ENCODE measurements at places on chromosomes 7 and 10.

DNA sequence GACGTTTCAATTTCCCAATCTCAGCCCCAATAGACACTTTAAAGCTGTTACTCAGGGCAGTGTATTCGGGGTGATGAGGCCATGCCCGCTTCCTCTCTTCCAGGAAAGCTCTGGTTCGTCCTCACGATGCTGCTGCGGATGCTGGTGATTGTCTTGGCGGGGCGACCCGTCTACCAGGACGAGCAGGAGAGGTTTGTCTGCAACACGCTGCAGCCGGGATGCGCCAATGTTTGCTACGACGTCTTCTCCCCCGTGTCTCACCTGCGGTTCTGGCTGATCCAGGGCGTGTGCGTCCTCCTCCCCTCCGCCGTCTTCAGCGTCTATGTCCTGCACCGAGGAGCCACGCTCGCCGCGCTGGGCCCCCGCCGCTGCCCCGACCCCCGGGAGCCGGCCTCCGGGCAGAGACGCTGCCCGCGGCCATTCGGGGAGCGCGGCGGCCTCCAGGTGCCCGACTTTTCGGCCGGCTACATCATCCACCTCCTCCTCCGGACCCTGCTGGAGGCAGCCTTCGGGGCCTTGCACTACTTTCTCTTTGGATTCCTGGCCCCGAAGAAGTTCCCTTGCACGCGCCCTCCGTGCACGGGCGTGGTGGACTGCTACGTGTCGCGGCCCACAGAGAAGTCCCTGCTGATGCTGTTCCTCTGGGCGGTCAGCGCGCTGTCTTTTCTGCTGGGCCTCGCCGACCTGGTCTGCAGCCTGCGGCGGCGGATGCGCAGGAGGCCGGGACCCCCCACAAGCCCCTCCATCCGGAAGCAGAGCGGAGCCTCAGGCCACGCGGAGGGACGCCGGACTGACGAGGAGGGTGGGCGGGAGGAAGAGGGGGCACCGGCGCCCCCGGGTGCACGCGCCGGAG, 2.6 kb downstream of the GJD4 start:
- no peak for DNase-seq

DNA sequence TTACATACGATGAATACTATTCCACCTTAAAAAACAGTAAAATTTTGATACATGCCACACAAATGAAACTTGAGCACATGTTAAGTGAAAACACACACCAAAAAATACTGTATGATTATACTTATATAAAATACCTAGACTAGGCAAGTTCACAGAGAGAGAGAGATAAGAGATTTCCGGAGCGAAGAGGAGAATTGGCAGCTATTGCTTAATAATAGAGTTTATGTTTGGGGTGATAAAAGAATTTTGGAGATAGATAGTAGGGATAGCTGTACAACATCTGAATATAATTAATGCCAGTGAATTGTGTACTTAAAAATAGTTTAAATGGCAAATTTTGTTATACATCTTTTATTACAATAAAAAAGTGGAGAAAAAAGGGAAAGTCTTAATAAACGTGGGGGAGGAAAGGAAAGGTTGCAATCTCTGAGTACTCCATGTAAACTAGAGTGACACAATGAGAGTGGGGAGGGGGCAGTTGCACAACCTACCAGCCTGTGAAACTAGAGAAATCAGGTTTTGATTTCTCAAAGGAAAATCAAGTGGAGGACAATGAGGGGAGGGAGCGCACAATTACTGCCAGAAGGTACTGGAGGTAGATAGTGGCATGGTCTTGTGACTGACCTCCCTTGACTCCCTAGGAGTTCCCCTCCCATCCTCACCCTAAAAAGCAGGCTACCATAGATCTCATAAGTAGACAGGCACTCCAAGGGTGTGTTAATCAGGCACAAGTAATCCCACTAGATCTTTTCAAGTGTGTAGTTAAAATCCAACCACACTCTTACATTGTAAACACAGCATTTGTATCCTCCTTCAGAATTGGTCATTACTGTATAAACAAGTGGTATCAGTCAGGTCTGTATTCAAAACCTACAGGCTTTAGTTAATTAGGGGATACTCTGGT, 31.6 kb upstream of the ANK3 start:
- no peak for DNase-seq

DNA sequence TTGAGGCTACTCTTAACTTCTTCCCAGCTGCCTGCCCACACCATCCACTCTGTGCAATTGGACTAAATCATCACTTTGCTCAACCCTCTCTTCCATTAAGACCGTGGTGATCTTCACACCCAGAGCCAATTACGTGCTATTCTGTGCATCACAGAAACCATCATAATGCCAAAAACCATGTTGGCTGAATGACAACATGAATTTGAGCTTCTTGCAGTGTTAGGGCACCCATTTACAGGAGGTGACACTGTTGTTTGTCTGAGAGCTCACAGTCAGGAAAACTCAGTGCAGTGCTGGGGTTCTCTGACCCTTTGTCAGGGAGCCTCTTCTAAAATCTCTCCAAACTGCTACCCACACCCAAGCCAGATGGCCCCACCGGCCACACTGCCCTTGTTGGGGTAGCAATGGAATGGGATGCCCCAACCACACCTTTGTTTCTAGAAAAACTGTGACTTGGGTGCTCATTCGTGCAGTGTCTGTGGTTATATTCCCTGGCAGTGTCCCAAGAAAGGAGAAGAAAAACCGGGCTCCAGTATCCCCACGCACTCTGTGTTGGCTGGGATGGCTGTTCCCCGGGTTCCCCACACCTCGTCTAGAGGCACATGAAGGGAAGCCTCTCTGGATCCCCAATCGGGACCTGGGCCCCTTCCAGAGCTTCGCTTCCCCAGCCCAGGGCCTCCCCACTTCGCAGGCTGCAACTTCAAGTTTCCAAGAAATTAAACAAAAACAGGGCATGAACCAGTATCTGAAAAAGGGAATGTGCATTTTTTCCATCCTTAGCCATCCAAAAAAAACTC, 2.0 kb upstream of the TNS3 start:
- DNase-seq, result no peak

DNA sequence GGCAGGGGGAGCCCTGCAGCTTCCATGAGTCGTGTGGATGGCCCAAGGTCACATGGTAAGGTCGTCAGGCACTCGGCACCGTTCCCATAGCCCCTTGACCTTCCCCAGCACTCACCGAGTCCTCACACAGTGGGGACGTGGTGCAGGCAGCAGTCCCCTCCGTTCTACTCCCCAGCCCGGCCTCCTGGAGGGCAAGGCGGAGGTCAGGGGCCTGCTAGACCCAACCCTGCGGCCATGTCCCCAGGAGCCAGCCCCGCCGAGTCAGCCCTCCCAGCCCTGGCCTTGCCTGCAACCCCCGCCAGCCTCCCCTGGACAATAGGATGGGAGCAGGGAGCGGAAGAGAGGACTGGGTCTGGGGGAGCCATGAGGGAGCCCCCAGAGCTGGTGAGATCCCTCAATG, 65.2 kb downstream of the ELFN1 start:
- no peak for DNase-seq

DNA sequence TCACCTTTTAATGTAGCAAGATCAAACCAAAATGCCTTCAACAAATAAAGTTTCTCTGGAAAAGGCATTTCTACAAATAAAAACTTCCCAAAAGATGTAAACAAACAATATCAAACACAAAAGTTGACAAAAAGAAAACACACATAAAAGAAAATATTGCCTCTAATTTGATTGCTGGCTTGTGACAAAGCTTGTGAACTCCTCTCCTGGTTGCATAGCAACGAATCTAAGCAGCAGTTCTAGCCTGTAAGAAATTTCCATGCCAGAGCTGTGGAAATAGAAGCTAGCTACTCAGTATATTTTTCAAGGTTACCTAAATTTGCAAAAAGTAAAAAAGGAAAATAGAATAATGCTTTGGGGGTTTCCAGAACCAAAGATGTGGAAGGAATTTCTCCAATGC, 173.9 kb upstream of the CDK1 start:
- no peak for DNase-seq

- no peak for DNase-seq
These were observed 21.2 kb downstream of the HEPACAM2 start for GRCh38 chr7:93205046-93205445.

GRCh38 chr7:128859232-128860157, 3.2 kb upstream of the ATP6V1F start:
- DNase-seq, result no peak

DNA sequence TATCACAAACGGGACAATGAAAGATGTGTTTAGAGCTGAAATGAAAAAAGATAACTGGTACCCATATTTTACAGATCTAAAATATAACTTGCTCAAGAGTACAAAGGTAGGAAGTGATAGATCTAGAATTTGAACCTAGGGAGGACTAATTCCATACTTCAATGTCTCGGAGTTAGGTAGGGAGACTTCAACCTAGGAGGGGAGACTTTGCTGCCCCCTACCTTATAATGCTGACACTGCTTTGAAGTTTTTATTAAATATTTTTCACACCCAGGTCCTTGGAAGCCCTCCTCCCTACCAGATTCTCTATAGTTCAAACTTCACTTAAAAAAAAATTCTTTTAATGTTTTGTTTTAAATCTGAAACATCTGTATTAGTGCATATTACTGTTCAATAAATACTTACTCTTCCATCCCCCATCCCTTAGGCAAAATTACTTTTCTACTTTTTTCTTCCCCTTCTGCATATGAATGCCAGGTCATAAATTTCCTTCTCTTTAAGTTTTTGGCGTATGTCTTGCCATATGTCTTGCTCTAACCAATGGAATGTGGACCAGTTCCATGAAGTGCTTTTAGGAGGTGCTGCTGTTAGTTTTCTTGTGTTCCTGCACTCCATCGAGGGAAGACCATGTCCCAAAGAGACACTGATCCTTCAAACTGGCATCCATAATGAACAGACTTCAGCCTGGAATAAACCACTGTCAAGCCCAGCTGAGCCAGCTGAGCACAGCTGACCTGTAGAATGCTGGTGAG, 57.8 kb downstream of the MICU1 start:
- no peak for DNase-seq

- DNase-seq, result no peak
These were observed 203.4 kb upstream of the GHITM start for GRCh38 chr10:83935911-83936310.

DNA sequence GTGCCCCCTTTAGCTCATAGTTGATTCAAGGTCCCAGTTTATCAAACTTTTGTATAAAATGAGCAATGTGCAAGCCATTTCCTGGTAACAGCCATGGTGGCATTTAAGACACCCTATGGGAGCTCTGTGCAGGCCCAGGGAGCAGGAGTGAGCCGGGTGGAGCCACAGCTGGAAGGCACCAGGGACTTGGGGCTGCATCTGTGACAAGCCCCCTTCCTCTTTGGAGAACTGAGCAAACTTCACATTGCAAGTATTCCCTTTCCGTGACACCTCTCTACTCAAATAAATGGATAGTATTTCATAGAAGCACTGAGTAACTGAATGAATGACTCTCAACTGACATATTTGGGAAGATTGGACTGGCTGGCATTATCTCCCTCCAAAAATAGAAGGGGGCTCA, 558.7 kb upstream of the FOXK1 start:
- DNase-seq, result peak; percentile 41

- no peak for DNase-seq
These were observed 7.0 kb upstream of the SERPINE1 start for GRCh38 chr7:101119876-101120275.

- peak; percentile 78 for DNase-seq
These were observed 18.8 kb upstream of the INSIG1 start for GRCh38 chr7:155278921-155279320.

- peak; percentile 62 for DNase-seq
These were observed 47.4 kb upstream of the CFAP46 start for GRCh38 chr10:132989476-132990415.

DNA sequence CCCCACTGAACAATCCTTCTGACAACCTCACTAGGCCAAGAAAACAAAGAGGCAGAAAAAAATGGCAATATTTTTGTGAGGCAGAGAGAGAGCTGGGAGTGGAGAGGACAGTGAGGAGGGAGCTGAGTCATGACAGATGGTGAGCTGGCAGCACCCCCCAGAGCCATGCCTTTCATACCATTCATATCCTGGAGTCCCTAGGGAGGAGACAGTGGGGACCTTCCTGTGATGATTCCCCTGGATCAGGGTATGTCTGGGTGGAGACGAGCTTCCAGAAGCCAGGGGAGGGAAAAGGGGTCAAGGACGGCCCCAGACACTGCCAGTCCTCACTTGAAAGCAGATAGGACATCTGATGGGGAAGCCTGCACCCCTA, 160.5 kb downstream of the ADAM12 start:
- no peak for DNase-seq

DNA sequence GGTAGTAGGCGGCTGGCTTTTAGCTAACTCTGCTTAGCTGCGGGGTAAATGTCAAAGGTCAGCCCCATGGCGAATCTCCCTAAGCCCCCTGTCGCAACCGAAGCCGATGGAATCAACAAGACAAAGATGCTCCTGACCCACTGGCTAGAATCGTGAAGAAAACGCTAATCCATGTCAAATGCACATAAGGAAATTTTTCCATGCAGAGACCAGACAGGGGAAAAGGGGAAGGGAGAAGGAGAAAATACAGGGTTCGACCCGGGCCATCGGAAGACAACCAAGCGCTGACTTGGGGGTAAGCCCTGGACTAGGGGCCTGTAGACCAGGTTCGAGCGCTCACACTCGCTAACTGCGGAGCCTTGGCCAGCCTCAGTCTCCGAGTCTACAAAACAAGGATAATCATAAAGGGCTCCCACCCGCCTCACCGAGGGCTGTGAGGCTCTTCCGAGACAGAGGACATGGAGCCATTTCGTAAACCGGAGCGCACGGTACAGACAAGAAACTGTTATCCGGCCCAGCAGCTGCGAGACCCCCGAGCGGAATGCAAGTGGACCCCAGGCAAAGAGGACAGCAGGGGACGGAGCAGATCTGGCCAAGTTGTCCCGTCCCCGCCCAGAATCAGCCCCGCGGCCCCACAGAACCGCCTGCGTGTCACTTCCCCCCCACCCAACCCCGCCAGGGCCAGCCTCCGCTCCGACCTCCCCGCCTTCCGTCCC, 507 bp downstream of the SAR1A start:
- DNase-seq, result no peak

DNA sequence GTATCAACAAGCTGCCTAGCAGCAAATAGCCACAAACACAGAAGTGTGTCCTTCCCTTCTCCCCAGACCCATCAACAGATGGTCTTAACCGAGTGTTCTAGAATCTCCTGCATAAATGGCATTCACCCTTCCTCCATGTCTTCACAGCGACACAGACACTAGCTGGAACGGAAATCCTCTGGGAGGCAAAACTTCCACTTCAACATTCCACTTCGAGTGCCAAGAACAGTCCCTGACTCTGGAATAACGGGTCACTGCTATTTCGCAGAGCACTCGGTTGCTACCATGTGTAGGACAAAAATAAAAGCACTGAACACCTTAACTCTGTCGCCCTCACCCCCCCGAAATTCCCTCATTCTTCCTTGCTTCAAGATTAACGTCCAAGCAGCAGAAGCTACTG, 65.1 kb downstream of the SFMBT2 start:
- no peak for DNase-seq

DNA sequence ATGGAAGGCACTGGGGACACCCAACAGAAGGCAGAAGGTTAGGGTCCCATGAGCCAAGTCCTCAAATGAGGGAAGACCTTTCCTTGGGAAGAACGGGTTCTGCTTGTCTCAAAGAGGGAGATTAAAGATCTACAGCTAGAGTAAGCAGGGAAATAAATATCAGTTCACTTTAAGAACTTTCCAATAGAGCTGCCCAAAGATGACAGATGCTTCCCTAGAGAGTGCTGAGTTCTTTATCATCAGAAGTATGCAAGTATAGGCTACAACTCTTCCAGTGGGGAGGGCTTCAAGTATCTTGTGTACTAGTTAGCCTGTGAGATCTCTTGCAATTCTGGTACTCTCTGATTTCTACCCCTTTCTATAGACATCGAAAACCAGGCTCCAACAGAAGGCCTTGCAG, 39.4 kb downstream of the EMX2 start:
- no peak for DNase-seq

GRCh38 chr7:28107960-28108359, 72.6 kb downstream of the JAZF1 start:
- no peak for DNase-seq

All from posterior vena cava (tissue), 2 donors.